ENCODE measurements at places on chromosomes 1 and 21.
A peak's percentile ranks its signal among the peaks of the same experiment; 100 is the strongest.

GRCh38 chr1:63892632-63893395 is 119.0 kb downstream of the ROR1 start:
- peak; percentile 7 for DNase-seq

GRCh38 chr1:20787840-20788795 is 1.0 kb upstream of the HP1BP3 start:
- peak; percentile 60 for DNase-seq

DNA sequence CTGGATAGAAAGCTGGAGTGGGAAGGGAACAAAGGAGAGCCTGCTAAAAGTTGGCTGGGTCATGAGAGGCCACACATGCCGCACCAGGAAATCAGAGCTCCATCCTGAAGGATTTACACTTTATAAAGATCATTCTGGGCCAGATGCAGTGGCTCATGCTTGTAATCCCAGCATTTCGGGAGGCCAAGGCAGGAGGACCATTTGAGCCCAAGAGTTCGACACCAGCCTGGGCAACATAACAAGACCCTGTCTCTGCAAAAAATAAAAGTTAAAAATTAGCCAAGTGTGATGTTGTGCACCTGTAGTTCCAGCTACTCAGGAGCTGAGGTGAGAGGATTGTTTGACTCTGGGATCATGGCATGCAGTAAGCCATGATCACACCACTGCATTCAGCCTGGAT is 28.7 kb upstream of the RASAL2 start:
- DNase-seq: no peak

- no peak for DNase-seq
Observed at GRCh38 chr1:4064150-4064889, 164.2 kb upstream of the C1orf174 start.

- DNase-seq: no peak
Observed at GRCh38 chr21:36849461-36850105, 116.9 kb downstream of the HLCS start.

- no peak for DNase-seq
Observed at GRCh38 chr1:18817795-18818435, 41.5 kb downstream of the TAS1R2 start.

DNA sequence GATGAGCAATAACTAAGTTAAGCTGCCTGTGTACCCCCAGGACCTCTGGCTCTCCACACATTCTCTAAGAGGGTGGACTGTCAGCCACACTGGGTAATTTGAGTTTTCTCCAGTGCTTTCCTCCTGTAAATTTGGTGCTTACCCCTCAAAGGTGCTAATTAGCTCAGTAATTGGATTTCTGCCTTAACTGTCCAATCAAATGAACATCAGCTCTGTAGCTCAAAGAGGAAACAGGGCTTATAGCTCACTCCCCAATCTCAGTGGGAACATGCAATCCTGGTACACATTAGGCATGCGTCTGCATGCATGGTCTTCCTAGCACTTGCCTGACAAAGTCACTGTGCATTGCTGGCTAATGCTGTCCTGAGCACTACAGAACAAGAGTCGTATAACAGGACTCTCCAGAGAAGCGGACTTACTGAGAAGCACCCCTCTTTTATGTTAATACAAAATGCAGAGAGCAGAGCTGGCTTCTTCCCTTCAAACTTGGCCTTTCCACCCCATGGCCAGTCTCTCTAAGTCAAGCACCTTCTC is 110.1 kb downstream of the NTPCR start:
- DNase-seq: no peak

DNA sequence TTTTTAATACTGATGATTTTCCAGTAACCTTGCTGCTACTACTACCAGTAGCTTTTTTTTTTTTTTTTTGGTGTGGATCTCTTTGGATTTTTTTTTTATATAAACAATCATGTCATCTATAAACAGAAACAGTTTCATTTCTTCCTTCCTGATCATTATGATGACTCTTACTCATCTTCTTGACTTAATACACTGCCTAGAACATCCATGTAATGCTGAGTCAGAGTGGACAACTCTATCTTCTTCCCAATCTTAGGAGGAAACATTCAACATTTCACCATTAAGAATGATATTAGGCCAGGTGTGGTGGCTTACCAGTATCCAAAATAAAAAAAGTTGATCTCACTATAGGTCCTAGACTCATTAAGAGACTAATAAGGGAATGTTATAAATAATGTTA is 69.1 kb downstream of the RUSC1 start:
- DNase-seq: no peak

- no peak for DNase-seq
Observed at GRCh38 chr1:18948913-18949685, 7.4 kb downstream of the IFFO2 start.

- peak; percentile 69 for DNase-seq
Observed at GRCh38 chr1:241627453-241628259, 12.5 kb downstream of the CHML start.

DNA sequence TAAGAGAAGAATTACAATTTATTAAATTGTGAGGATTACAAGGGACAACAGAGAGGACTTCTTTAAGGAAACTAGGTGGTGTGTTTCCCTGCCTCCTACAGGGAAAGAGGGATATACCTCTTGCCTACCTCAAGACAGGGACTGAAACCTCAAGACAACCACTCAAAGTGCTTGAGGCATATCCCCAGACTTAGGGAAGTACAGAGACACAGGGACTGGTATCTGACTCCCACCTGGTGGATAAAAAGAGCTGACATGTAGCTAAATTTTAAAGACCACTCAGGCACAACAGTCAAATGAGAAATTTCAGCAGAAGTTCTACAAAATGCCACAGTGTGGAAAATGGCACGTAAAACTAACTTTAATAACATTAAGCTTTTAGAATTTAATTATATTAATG is 21.3 kb downstream of the DENND2C start:
- no peak for DNase-seq

GRCh38 chr1:71566413-71566812 is 485.6 kb upstream of the ZRANB2 start:
- DNase-seq: no peak

DNA sequence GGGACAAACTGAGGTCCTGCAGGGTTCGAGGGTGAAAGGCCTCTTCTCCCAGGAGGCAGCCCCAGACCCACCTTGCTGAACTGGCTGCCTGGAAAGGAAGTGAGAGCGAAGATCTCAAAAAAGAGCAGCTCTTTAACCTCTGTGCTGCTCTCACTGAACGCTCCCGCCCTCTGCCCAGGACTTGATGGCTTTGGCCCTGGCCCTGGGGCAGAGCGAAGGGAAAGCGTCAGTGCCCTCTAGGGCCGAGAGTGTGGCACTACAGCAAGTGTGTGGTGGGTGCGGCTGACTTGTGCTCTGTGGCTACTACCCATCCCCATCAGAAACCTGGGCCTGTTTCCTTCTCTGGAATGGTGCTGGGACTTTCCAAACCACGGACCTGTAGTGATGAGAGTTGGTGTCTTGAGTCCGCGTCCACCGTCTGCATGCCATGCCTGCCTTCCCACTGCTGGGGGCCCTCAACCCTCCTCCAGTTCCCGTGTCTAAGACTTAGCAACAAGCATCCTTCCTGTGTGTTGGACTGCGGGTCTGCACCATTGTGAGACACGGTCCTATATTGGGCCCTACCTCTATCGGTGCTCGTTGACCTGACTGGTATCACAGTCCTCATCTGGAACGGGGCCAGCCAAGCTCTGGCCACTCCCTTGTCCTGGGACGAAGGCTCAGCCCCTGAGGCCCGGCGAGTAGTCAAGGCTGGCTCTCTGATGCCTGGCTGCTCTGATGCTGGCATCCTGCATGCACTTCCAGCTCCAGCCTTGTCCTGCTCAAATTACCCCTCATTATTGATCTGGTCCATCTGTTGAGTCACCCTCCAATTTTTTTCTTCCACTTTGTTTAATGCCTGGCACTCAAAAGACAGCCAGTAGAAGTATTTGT is 180.3 kb downstream of the DISC1 start:
- peak; percentile 49 for DNase-seq
